ENCODE measurements at places on chromosomes 5 and 9.
A peak's percentile ranks its signal among the peaks of the same experiment; 100 is the strongest.

DNA sequence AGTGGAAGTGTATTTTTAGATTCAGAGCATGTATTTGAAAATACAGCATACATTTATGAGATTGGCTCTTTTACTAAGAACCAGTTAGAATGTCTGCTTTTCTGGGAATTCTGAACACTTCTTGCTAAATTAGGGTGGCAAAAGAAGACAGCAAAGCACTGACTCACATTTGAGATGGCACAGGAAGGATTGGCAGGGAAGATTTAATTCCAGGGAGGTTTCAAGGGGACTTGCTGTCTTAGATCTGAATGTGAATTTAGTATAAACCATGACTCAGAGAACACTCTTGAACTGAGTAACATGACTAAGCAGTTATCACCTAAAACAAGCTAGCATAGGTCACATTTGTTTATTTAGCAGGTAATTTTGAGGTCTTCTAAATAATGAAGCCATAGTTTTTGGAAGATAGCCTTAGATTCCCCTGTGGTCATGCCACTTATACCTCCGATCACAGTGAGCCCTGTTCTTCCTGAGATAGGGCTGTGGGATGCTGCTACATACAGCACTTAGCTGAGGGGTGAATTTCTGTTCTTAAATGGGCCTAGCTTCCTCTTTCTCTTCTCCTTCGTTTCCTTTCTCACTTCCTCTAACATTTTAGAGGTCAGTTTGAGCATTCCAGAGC is 173.8 kb downstream of the PCSK1 start:
- DNase-seq: no peak

DNA sequence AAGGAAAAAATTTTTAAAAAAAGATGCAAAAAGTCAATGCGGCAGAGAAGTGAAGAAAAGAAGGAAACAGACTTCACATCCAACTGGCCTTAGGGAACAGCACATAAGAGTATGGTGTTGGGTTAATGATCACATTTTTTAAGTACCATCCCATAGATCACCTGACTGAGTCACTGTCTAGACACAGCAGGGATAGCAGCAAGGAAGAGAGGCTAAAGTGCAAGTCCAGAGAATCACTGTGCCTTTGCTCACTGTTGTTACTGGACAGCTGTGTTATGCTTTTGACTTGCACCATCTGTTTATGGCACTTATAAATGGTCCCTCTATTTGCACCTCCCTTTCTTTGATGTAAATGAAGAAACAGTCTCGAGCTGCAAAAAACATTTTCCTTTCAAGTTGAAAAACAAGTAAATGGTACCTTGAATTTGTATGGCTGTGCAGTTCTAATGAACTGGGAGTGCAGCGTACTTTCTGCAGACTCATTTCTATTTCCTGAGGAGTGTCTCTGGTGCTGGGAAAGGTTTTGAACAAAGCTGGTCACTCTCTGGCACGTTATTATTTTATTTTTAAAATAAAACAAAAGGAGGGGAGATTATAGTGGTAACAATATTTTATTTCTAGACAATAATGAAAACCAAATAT is 84.2 kb downstream of the TRPM6 start:
- no peak for DNase-seq

- DNase-seq: no peak
Measured at GRCh38 chr9:89080193-89080592, 88.9 kb downstream of the S1PR3 start.

DNA sequence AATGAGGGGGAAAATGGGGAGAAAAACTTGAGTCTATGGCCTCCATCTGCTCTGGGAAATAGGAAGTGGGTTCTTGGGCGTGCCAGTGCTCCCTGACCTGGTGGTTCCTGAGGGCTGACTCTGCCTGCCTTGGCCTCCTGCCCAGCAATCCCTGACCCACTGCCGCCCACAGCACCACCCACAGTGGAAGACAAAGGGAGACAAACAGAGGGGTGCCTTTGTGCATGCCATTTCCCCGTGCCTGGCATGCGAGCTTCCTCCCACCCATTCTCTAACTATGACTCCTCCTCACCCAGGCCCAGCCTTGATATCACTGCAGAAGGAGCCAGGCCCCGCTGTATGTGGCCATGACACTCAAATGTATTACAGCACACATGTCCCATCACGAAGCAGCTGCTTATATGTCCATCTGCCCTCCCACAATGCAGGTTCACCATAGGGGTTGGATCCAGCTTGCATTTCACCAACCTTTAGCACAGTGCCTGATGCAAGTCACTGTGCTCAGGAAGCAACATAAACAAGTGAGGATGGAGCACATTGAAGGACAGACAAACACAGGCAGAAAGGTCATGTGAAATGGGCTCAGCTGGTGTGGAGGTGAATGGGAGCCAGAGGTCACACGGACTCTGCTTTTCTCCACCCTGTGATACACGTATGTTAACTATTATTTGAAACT is 84.4 kb downstream of the ADRB2 start:
- DNase-seq: peak; percentile 11

- DNase-seq: no peak
Measured at GRCh38 chr5:24571302-24571701, 73.5 kb downstream of the CDH10 start.

DNA sequence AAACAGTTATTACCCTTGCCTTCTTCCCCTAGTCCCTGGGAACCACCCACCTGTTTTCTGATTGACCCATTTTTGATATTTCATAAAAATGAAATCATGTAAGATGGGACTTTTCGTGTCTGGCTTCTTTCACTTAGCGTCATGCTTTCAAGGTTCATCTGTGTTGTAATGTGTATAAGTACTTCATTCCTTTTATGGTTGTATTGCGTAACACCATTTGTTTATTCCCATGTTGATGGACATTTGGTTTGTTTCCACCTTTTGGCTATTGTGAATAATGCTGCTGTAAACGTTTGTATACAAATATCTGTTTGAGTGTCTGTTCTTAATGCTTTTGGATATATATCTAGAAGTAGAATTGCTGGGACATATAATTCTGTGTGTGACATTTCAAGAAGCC is 650.1 kb upstream of the COX7C start:
- no peak for DNase-seq

DNA sequence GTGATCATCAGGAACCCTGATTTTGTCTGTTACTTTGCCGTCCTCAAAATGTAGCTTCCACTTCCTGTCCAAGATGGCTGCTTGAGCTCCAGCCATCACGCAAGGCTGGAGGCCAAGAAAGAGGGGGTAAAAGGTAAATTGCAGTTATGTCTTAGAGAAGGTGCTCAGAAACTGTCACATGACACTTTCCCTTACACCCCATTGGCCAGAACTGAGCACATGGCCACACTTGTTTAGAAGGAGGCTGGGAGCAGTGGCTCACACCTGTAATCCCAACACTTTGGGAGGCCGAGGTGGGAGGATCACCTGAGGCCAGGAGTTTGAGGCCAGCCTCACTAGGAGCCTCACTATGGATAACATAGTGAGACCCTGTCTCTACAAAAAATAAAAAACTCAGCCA is 140.9 kb downstream of the RGS3 start:
- DNase-seq: no peak

DNA sequence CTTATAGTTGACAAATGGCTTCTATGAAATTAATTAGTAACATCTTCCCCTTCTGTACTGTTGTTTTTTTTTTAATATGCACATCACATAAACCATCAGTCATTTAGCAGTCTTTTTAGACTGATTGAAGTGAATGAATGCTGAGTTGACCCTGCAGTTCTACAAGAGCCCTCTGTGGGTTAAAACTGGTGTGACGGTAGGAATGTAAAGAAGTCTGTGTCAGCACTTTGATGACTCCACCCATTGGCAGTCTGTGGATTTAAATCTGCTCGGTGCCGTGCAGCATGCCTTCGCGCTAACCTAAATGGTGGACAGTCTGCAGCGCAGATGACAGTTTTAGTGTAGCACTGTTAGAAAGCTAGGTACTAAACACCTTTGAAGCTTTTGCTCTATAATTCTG is 3.1 kb downstream of the GTF3C4 start:
- no peak for DNase-seq

All from activated naive CD4-positive, alpha-beta T cell treated with Interleukin-2 at 50 U/mL for 16 hours (primary cell).